RWPE2 (cell line): ENCODE measurements at places on chromosomes 3 and 15.

DNA sequence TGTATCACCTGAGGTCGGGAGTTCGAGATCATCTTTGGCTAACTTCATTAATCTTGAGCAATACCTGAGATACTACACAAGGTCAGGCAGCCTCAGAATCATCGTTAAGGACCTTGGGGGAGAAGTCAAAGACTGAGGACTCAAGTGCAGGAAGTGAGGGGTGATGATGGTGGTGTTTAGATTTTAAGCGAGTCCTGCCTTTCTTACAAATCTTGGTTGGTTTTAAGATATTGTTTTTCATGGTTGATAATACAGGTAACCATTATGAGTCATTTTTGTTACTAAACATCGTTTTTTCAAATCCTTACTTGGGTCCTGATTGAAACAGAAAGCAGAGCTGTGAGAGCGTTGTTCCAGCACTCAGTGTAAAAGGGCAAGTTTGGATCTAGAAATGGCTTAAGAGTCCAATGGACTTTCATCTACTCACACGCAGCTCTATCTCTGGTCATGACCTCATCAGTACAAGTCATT lies 4.1 kb downstream of the RASGRP1 start:
- no peak for DNase-seq

GRCh38 chr15:42267286-42267685 lies 5.7 kb upstream of the GANC start:
- DNase-seq = no peak

- DNase-seq = no peak
Measured at GRCh38 chr3:99114565-99115291, 213.2 kb upstream of the DCBLD2 start.

DNA sequence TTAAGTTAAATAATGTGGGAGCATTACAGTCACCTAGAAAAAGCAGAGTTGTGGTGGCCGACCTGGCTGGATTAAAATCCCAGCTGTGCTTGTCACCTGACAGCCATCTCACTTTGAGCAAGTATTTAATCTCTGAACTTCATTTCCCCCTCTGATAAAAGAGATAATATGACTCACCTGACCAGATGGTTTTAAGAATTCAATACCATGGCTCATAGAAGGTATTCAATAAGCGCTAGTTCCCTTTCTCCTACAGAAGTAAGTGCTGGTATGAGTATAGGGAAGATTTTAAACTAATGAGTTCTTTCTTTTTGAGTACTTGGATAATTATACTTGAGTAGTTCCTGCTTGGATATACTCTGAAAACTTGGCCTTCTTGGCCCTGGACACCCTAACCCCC lies 325.5 kb downstream of the IL5RA start:
- no peak for DNase-seq

DNA sequence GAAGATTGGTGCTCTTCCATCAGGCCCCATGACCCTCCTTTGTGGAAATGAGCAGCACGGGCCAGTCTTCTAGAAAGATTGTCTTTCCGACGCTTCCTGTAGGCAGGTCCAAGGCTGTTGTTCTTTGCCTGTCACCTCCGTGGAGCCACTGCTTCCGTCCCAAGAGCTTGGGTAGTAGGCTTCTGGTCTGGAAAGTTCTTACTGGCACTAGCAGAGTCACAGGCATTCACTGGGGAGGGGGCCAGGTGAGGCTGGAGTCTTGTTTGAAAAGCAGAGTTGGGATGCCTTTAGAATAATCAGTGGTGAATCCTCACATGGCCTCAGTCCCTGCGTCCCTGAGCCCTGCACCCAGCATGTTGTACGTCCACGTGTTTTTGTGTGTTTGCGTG lies 76.2 kb upstream of the ADPGK start:
- no peak for DNase-seq

- DNase-seq = no peak
Measured at GRCh38 chr15:43251871-43252250, 14.9 kb downstream of the TGM5 start.

GRCh38 chr15:98933406-98933805 lies 74.2 kb downstream of the PGPEP1L start:
- DNase-seq = no peak

DNA sequence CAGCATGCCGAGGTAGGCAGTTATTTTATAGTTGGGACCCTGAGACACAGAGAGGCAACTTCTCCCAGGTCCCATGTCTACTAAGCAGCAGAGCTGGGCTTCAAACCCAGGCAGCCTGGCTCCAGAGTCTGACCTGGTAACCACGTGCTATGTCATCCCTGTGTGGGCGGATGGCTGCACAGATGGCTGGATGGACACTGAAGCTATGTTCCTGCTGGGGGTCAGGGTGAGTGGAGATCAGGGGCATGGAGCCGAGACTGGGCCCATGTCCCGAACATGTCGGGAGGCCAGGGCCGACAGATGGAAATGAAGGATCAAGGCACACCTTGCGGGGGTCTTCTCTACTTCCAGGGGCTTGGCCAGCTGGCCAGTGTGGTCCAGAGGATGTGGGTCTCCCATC lies 9.3 kb upstream of the FBLN2 start:
- DNase-seq = no peak

DNA sequence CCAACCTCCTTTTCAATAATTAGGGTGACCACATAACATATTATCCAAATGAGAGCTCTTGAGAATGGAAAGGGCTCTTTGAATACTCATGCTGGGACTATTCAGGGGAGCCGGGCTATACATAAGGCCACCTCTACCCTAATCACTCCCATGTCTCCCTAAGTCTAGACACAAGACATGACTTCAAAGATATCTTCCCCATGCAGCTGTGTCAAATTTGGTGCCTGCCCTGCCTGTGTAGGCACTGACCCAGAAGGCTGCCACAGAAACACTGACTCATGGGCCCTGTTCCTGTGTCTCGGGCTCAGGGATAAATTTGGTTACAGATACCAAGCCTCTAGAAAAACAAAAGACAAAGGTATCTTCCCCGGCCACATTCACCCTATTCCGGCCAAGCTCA lies 70.3 kb downstream of the MYLK start:
- DNase-seq = no peak

GRCh38 chr3:192155194-192155593 lies 572.1 kb downstream of the FGF12 start:
- no peak for DNase-seq

- no peak for DNase-seq
Measured at GRCh38 chr3:149920119-149920518, 50.6 kb downstream of the PFN2 start.

DNA sequence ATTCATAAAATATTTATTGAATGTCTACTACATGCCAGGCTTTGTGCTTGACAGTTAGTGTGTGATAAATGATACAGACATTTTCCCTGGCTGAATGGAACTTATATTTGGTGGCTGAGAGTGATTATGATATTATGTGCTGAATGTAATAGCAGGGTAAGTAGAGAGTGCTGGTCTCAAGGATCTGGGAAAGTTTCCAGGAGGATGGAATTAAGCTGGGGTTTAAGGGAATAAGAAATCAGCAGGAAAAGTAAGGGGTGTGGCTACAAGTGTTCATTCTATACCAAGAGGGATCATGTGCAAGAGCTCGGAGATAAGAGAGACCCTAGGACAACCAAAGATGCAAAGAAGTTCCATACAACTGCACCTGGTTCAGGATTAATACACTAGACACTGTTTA lies 500.1 kb upstream of the CFAP20DC start:
- no peak for DNase-seq

- DNase-seq = no peak
Measured at GRCh38 chr3:157409516-157409915, 27.1 kb upstream of the PTX3 start.

DNA sequence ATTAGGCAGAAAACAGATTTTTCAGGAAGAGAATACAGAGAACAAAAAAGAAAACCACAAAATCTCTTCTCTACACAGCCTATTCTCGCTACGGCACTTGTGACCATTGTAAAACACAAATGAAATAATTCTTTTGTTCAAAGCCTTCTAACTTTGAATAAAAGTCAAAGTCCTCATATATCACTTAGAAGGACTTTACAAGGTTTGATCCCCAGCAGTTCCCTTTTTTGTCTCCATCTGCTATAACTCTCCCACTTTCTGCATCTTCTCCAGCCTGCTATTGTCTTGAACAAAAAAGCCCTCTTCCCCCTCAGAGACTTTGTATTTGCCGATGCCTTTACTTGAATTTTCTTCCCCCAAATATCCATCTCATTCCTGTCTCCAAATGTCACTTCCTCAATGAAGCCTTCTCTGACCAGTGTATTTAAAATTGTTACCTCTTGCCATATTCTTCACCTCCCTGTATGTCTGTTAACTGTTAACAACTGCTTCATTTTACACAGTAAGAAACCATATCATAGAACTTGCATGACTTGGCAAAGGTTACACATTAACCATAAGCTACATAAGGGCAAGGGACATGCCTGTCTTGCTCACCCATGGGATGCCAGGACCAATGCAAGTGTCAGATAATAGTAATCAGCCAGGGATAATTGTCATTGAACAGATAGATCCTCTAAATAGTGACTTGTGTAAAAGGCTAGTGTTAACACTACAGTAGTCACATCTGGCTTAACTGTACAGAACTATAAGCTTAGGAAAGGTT lies 122.4 kb downstream of the CBLB start:
- no peak for DNase-seq

- no peak for DNase-seq
Measured at GRCh38 chr3:196202516-196202970, 8.7 kb downstream of the ZDHHC19 start.

DNA sequence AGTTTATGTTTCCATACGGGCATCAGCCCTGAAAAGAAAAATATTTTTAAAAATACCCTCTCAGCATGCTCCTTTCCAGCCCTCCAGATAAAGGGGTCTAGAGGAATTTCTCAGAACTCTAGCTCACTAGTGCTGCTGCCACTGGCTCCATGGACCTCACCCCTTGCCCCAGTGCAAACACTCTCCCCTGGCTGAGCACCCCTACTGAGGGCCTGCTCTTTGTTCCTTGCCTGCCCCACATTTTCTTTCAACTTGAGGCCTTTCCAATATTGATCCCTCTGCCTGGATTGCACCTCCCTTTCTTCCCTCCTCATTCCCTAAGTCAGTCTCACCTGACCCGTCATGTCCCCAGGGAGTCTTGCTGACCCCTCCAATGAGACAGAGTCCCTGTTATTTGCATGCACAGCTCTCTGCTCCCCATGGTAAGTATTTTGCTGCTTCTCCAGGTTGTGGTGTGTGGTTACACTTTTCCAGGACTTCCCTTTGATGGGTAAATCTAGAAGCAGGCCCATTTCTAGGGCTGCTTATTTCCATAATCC lies 196.5 kb downstream of the EPHB1 start:
- no peak for DNase-seq

DNA sequence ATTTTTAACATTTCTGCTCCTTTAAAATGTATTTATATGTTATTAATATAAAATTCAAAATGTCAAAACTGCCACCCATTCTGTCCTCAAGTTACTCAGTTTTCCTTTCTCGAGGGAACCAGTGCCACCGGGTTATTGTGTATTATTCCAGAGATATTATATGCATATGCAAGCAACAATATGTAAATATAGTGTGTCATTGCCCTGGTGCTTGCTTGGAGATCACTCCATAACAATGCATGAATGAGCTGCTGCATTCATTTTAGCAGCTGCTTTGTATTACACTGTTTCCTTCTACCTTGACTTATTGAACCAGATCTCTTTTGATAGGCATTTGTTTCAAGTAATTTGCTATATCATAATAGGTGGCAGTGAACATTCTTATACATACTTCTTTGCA lies 509.1 kb downstream of the MCTP2 start:
- no peak for DNase-seq

DNA sequence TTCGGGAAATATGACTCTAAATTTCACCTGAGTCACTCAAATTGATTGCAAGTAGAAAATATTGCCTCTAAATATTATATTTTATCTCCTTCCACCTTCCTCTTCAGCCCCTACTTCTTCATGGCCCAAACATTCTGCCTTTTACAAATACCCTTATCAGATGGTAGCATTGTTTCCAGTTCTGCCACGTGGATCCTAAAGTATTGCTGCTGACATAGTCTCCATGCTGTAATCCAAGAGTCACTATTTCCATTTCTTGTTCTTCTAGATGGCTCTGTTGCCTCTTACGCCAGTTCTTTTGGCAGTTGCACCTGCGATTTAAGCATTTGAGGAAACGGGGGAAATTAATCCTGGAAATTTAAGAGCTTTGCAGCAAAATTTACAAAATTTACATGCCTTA lies 13.6 kb downstream of the LMOD3 start:
- no peak for DNase-seq

DNA sequence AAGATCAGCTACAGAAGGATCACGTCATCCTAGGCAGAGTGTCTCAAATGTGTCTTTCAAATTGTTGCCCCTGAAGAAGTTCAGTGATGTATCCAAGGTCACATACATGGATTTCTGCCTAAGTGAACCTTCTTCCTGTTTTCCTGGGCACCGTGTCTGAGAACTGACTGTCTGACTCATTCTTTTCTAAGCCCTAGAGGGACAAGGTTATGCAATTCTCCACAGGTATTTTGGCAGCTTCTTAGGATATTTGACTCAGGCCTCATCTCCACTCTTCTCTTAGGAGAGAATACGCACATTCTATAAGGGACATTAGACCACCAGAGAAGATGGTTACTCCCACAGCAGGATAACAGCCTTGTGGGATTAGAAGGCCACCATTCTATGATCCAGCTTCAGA lies 391.9 kb upstream of the THBS1 start:
- DNase-seq = peak; percentile 72

DNA sequence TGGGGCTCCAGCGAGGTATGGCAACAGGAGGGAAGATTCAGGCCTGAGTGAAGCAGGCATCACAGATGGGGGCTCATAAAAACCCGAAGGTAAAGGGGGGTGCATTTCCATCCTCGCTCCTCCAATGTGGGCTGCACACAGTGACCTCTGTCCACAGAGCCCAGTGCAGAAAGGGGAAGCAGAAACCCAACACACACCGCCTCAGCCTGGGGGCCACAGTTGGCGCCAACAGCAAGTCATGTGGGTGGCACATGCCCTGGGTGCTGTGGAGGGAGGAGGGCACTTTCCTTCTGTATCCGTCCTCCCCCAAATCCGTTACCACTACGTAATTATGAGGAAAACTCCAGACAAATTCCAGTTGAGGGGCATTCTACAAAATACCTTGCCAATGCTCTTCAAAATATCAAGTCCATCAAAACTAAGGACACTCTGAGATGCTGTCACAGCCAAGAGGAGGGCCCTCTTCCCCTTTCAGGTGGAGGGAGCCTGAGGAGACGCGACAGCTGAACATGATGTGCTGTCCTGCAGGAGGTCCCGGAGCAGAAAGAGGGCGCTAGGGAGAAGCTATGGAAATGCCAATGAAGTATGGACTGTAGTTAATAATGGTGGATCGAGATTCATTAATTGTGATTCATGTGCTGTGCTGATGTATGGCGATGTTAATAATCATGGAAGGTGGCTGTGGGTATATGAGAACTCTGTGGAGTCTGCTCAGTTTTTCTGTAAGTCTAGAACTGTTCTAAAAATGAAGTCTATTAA lies 16.4 kb downstream of the APBA2 start:
- peak; percentile 48 for DNase-seq

DNA sequence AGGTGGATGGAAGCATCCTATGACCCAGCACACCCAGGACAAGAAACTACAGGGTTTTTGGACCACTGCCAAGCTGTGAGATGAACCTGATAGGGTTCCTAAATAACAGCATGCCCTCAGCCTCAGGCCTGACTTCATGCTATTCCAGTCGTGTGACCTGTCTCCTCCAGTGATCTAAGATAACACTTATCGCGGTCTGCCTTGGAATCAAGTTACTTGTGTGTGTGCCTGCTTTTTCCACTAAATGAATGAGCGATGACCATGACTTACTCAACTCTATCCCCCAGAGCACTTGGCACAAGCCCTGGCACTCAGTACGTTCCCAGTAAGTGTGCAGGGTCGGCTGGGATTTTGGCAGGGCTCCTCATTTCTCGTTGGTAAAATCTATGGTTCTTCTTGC lies 172.7 kb upstream of the TP63 start:
- no peak for DNase-seq
